Chondrocyte (in vitro differentiated cells): ENCODE measurements at places on chromosomes 1 and 21.

DNA sequence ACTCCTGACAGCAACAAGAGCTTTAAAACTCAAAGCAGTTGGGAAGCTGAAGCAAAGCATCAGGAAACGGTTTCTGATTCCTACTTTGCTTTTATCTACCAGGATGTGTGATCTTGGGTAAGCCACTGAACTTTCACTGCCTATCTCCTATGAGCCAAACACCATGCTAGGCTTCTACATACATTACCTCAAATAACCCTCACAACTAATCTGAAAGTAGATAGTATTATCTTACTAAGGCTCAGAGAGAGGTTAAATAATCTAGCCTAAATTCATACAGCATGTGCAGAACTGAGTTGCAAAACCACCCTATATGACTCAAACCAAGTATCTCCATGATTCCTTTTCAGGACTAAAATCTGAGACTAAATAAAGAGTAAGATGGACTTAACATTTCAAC lies 83.8 kb downstream of the EVI5 start:
- no peak for DNase-seq

GRCh38 chr21:20250337-20250736 lies 747.9 kb upstream of the NCAM2 start:
- no peak for DNase-seq

GRCh38 chr1:113207019-113207418 lies 134.0 kb downstream of the LRIG2 start:
- no peak for DNase-seq

DNA sequence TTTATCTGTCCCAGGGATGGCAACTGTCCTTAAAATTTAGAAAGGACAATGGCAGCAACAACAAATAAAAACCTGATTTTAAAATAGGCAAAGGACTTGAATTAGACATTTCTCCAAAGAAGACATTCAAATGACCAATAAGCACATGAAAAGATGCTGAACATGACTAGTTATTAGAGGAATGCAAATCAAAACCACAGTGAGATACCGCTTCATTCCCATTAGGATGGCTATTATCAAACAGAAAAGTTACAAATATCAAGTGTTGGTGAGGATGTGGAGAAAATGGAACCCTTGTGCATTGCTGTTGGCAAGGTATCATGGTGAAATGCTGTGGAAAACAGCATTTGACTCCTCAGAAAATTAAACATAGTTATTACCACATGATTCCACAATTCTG lies 120.7 kb downstream of the CRB1 start:
- DNase-seq = no peak

GRCh38 chr1:207807690-207808321 lies 56.0 kb downstream of the CD46 start:
- DNase-seq = no peak

GRCh38 chr1:64098436-64098835 lies 105.0 kb upstream of the UBE2U start:
- DNase-seq = no peak

DNA sequence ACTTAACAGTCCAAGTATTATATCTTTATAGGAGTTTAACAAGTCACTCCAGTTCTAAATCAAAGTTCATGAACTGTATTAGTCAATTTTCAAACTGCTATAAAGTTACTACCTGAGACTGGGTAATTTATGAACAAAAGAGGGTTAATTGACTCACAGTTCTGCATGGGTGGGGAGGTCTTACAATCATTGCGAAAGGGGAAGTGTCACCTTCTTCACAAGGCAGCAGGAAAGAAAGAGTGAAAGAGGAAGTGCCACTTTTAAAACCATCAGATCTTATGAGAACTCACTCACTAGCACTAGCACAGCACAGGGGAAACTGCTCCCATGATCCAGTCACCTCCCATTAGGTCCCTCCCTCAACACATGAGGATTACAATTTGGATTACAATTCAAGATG lies 70.0 kb downstream of the CLCA4 start:
- DNase-seq = no peak

DNA sequence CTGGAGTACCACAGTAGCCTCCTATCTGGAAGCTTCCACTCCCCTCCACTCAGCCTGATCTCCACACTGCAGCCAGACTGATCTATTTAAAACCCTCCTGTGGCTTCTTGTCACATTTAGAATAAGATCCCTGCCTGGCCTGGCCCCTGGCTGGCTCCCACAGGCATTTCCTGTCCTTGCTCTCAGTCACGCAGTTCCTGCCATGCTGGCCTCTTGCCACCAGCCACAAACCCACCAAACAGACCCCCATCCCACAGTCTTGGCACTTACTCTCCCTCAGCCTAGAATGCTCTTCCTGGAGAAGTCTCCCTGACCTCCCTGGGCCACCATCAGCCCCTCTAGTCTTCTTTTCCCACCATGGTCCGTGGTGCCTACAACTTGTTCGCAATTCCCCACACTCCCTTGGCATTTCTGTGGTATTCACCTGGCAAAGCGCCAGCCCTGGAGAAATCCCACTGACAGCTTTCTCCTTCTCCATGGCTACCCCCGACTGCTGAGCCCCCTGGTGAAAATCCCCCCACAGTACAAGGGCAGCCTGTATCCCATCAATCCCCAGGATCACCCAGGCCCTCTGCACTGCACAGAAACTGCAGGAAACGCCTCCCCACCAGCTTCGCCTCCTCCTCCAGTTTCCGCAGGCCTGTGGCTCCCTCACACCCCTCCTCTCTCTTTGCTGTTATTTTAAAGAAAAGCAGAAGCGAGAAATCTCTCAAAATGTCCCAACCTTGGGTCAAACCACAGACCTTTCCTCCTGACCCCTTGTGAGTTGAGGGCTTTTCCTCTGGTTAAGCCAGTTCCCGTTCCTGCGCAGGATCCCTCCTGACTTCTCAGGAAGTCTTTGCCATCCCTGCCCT lies 94.5 kb downstream of the SYT2 start:
- no peak for DNase-seq

GRCh38 chr1:11487196-11487751 lies 8.3 kb downstream of the DISP3 start:
- no peak for DNase-seq

DNA sequence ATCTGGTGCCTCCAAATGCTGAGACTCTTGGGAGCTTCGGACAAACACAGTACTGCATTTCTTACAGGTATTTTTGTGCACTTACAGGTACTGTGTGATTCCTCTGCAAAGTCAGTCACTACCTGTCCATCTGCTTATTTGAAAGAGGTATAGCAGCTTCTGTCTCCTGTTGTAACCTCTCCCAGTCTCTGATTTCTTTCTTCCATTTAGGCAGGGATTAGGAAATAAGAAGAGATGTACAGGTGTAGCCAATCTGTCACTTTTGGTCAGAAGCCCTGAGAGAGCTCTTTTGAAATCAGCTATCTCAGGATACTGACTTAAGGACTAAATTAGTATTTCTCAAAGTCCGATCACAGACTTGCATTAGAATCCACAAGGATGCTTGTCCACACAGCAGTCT lies 54.0 kb downstream of the AKT3 start:
- no peak for DNase-seq

- no peak for DNase-seq
Measured at GRCh38 chr1:197083474-197083873, 16.4 kb upstream of the F13B start.

DNA sequence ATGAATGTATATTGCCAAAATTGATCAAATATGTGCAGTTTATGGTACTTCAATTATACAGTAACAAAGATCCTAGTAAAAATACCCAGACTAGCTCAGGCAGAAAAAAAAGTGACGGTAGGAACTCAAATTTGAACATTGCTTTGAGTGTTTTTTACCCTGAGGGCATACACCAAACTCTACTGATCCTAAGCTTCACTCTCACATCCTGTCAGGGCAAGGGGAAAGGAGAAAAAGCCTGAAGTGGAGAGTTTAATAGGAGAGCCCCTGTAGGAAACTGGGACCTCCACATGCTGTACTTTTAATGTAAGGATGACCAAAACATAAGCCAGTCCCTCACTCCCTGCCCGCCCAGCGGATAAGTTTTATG lies 59.8 kb upstream of the GNG12 start:
- no peak for DNase-seq

DNA sequence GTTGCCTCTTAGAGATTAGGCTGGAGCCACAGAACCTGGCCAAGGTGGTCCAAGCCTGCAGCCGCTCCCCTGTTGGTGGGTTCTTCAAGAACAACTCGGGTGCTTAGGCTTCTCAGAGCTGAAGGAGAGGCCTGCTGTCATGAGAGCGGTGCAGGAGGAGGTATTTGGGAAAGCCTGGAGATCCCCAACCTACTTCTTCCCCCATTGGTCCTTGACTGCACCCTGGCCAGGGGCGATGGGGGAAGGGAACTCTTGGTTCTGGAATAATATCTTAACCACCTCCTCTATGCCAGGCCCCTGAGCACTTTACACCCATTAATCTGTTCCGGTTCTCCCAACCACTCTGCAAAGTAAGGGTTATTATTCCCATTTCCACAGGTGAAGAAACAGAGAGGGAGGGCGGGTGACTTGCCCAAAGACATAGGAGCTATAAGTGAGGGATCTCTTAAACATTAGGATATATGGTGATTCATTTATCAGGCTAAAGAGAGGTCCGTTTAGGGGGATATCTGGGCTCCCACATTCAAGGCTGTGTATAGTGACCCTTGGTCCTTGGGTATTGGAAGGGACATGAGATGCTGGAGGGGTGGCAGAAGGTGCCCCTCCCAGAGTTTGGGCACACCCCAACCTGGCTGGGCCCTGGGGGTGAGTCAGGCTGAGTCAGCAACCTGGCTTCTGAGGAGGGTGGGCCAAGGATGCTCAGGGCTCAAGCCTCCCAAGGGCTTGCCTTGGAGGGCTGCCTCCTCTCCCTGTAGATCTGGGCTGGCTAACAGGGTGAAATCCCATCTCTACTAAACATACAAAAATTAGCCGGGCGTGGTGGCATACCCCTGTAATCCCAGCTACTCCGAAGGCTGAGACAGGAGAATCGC lies 5.2 kb downstream of the TRNP1 start:
- no peak for DNase-seq

GRCh38 chr21:29523646-29524045 lies 224.9 kb downstream of the BACH1 start:
- DNase-seq = no peak

- DNase-seq = no peak
Measured at GRCh38 chr1:42999308-42999707, 40.6 kb upstream of the SLC2A1 start.

DNA sequence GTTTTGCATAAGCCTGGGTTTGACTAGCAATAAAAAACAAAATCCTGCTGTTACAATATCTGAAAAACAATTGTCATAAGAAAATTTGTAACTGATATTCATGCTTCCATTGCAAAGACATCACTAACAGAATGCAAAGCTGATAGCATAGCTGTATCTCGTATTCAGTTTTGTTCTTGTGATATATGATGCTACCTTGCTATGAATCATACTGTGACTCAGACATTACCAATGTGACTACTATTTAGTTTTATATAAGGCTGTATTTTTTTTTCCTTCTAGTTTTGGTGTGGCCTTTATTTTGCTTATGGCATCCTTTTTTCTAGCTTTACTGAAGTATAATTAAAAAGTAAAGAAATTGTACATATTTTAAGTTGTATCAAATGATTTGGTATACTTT lies 1381.8 kb downstream of the MRPL39 start:
- no peak for DNase-seq

GRCh38 chr1:150981805-150982712 lies at the start of gene ANXA9:
TSS of gene ANXA9 (plus strand) at chr1:150982292. CDS start at chr1:150983106, 814 bp downstream.
- DNase-seq = no peak

GRCh38 chr1:30807318-30808066 lies 49.9 kb upstream of the LAPTM5 start:
- no peak for DNase-seq

- DNase-seq = no peak
Measured at GRCh38 chr1:155466996-155467395, 95.6 kb downstream of the ASH1L start.

GRCh38 chr1:199178646-199179045 lies 539.8 kb downstream of the PTPRC start:
- DNase-seq = no peak

- DNase-seq = no peak
Measured at GRCh38 chr1:15609631-15610030, 7.6 kb upstream of the DDI2 start.

DNA sequence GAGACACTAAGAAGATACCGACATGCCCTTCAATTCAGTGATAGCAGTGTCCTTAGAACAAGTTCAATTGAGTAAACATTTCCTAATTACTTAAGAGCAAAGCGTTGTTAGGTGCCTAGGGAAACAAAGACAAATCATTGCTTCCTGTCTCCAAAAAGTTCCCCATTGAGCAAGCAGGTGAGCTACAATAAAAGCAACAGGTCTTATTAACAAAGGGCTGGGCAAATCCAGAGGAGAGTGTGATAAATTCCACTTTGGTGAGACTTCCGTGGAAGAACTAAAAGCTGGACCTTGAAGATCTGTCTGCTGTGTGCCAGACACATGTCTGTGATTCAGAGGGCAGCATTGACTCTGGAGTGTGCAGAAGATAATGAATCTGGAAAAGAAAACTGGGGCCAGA lies 1.9 kb upstream of the TUT4 start:
- no peak for DNase-seq

DNA sequence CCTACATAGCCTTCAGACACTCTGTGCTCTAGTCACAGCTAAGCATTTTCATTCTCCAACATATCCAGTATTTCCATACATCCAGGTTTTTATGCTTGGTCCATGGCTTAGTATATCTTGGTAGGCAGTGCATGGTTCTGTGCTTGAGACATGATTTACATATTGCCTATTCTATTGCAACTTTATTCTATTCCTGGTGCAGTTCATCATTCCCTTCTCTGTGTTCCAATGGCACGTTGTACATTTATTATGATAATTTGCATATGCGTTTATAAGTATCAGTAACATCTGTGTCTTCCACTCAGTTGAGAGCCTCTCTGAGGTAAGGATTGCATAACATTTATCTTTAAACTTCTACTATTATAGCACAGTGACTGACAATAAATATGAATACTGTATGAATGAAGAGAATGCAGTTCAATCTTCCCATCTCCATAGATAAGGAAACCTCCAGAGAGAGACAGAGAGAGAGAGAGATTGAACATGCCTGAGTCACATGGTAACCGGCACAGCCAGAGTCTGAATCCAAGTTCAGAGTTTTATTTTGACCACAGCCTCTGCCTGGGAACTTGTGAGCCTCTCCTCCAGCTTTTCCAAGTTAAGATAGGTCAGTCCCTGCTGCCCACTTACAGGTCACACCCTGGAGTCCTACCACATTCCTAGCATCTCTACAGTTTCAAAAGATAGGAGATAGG lies 41.5 kb downstream of the PLPPR5 start:
- DNase-seq = no peak
